Activated CD4-positive, alpha-beta T cell treated with anti-CD3 and anti-CD28 coated beads, Interleukin-2, amount 10 ng/mL, durations not matched to agents 7 days and 5 days (primary cell): ENCODE measurements at places on chromosomes 16 and 17. TPM values are rescaled to one million over a fixed set of nuclear protein-coding genes. Genes with fewer than 3 reads are reported as not detected.
A peak's percentile ranks its signal among the peaks of the same experiment; 100 is the strongest.

DNA sequence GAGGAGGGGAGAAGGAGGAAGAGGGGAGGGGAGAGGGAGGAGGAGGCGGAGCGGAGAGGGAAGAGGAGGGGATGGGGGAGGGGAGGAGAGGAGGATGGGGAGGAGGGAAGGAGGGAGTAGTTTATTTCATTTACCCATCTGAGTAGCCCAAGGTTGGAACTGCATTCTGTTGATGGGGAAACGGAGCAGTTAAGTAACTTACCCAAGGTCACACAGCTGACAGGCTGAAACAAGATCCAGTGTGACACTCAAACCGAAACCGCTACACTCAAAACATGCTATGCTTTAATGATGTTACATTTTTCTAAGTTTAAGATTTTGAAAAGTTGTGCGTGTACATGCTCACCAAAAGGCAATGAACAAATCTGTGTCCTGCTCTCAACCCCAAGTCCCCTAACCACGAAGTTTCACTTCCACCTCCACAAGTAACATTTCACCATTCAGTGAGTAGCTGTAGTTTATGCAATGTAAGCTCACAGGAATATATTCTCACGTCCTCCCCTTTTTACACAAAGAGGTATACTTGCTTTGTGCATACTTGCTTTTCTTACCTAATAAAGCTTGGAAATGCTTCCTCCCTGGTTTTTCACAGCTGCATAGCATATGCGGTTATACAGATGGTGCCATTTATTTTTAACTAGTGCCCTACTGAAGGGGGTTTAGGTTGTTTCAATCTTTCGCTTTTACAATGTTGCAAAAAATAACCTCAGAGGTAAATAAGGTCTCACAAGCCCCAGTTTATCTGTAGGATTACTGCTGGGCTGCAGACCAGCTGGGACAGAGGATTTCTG, 275.3 kb downstream of the PARN start:
- peaks cover 11% of the 10 kb centered on the region for H3K4me1 ChIP-seq
- peak overlapping the region; percentile 36 for H3K27ac ChIP-seq
- peak overlapping the region; percentile 51 for H3K4me3 ChIP-seq
- no peaks in the 10 kb centered on the region for H3K36me3 ChIP-seq

GRCh38 chr17:16977932-16978331, 6.0 kb upstream of the TNFRSF13B start:
- no peak overlapping the region for H3K27ac ChIP-seq
- no peak for DNase-seq
- H3K4me1 ChIP-seq: peaks cover 14% of the 10 kb centered on the region
- H3K4me3 ChIP-seq: no peak overlapping the region
- no peaks in the 10 kb centered on the region for H3K36me3 ChIP-seq

DNA sequence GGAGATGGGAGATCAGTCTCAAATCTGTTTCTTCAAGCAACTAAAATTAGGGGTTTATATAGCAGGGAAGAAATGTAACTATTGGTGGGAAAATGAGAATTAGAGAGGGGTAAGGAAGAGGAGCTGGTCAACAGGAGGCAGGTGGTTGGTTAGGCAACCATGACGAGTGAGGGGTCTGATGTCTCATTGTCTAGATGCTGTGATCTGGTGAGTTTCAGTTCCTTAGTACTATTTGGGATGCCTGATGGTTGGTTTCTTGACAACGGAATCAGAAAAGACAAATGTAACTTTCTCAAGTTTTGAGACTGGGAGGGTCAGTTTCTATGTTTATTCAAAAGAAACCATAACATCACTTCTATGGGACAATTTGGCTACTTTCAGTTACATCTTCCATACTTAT, 415.3 kb upstream of the C16orf82 start:
- no peak overlapping the region for H3K27ac ChIP-seq
- no peak for DNase-seq
- no peaks in the 10 kb centered on the region for H3K4me1 ChIP-seq
- peaks cover 23% of the 10 kb centered on the region for H3K27me3 ChIP-seq
- H3K36me3 ChIP-seq: no peaks in the 10 kb centered on the region

GRCh38 chr16:62977876-62978275, 941.6 kb upstream of the CDH8 start:
- H3K27ac ChIP-seq: no peak overlapping the region
- H3K4me1 ChIP-seq: no peaks in the 10 kb centered on the region
- no peak overlapping the region for H3K4me3 ChIP-seq
- H3K27me3 ChIP-seq: no peaks in the 10 kb centered on the region
- DNase-seq: no peak

DNA sequence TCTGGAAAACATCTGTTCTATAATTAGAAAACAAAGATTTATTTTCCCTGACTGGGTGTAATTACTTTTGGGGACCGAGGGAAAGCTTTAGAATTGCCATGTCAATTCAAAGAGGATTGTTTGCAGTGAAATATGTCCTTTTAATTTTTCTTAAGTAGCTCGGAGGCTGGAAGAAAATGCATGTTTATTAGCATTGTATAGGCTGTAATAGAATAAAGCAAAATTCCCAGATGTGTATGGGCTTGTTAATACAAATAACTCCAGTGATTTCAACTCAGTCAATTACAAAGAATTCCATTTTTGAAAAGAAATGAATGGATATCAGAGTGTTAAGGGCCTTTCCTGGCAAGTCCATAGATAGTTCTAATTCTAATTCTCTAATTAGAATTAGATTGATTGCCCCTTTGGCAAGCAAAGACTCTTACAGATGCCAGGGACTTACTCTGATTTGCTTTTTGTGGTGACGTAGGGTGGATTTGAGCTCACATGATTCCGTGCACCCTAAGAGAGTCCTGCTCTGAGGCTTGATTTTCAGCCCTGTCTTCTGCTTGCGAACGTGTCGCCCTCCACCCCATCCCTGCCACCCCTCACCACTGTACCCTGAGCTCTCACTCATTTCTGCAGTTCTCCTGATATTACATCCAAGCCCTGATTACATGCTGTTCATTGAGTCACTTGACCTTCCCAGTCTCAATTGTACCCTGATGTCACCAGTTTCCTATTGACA, 70.0 kb upstream of the FAM20A start:
- no peaks in the 10 kb centered on the region for H3K4me1 ChIP-seq
- H3K4me3 ChIP-seq: no peak overlapping the region
- no peak overlapping the region for H3K27ac ChIP-seq
- no peaks in the 10 kb centered on the region for H3K36me3 ChIP-seq
- peaks cover 14% of the 10 kb centered on the region for H3K27me3 ChIP-seq

The CCDC154 gene
- total RNA-seq: 2.7 TPM

GRCh38 chr16:72979974-72980373, 68.0 kb downstream of the ZFHX3 start:
- H3K36me3 ChIP-seq: no peaks in the 10 kb centered on the region
- no peaks in the 10 kb centered on the region for H3K4me1 ChIP-seq
- no peak overlapping the region for H3K4me3 ChIP-seq
- H3K27ac ChIP-seq: no peak overlapping the region

GRCh38 chr17:66255112-66255511, 25.9 kb upstream of the APOH start:
- peak overlapping the region; percentile 14 for H3K4me3 ChIP-seq
- no peaks in the 10 kb centered on the region for H3K36me3 ChIP-seq
- peak; percentile 68 for DNase-seq
- no peaks in the 10 kb centered on the region for H3K27me3 ChIP-seq
- peak overlapping the region; percentile 83 for H3K27ac ChIP-seq
- peaks cover 17% of the 10 kb centered on the region for H3K4me1 ChIP-seq

DNA sequence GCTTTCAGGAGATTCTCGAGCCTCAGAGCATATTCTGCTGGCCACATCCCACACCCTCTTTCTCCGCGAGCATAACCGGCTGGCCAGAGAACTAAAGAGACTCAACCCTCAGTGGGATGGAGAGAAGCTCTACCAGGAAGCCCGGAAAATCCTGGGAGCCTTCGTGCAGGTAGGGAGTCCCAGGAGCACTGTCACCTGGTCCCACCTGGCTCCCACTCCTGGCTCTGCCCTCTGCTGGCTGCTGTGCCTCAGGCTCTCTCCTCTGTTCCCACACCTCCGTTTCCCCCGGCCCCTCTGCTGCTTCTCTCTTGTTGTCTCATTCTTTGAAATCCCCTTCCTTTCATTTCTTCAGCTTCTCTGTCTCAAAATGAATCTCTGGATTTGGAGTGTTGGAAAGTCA, 16.4 kb downstream of the LPO start:
- H3K4me3 ChIP-seq: no peak overlapping the region
- no peaks in the 10 kb centered on the region for H3K36me3 ChIP-seq
- peaks cover 53% of the 10 kb centered on the region for H3K27me3 ChIP-seq
- no peak for DNase-seq

GRCh38 chr17:41811549-41812380, at the start of gene P3H4:
TSS of gene P3H4 (minus strand) at chr17:41811949. CDS start at chr17:41811915, 34 bp downstream.
- H3K27ac ChIP-seq: peak within 1 kb of the TSS; percentile 82
- H3K4me3 ChIP-seq: peak within 1 kb of the TSS; percentile 78
- DNase-seq: peak; percentile 73
- H3K27me3 ChIP-seq: peaks cover 18% of the 10 kb centered on the region

DNA sequence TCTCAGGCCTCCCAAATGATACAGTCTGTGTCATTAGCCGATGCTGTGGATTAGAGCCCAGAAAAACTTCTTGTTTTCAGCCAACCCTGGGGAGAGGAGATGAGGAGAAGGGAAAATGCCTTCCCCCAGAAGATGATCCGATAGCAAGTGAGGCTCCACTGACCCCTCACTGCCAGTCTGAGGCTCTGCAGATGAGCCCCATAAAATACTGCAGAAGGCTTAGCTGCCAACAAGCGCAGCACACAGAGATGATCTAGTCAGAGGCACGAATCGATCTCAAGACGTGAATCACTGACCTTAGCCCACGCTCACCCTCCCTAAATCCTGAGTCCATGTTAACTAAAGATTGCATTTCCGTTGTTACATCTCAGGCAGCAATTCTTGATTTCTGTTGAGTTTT, 31.5 kb downstream of the SALL1 start:
- H3K27ac ChIP-seq: no peak overlapping the region
- no peak overlapping the region for H3K4me3 ChIP-seq
- no peaks in the 10 kb centered on the region for H3K36me3 ChIP-seq
- no peak for DNase-seq

DNA sequence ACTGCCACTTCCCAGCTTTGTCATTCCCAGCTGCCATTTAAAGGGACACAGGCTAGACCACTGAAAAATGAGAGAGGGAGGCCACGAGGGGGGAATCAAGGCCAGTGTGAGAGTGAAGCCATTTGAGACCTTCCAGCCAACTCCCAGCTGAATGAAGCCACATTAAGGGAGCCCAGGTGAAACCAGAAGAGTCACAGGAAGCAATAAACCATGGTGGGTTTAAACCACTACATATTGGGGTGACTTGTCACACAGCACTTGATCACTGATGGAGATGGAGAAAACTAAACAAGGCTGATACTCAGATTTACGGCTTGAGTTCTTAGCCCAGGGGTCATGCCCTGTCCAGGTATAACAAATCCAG, 2.8 kb upstream of the NUBP1 start:
- peaks cover 6% of the 10 kb centered on the region for H3K36me3 ChIP-seq
- no peak for DNase-seq
- H3K4me3 ChIP-seq: no peak overlapping the region
- peaks cover 61% of the 10 kb centered on the region for H3K4me1 ChIP-seq
- H3K27ac ChIP-seq: peak overlapping the region; percentile 47

- peaks cover 18% of the 10 kb centered on the region for H3K4me1 ChIP-seq
- H3K27me3 ChIP-seq: no peaks in the 10 kb centered on the region
- peak overlapping the region; percentile 65 for H3K27ac ChIP-seq
- H3K36me3 ChIP-seq: peaks cover 23% of the 10 kb centered on the region
Measured at GRCh38 chr17:46025510-46026165, 26.6 kb downstream of the STH start.

DNA sequence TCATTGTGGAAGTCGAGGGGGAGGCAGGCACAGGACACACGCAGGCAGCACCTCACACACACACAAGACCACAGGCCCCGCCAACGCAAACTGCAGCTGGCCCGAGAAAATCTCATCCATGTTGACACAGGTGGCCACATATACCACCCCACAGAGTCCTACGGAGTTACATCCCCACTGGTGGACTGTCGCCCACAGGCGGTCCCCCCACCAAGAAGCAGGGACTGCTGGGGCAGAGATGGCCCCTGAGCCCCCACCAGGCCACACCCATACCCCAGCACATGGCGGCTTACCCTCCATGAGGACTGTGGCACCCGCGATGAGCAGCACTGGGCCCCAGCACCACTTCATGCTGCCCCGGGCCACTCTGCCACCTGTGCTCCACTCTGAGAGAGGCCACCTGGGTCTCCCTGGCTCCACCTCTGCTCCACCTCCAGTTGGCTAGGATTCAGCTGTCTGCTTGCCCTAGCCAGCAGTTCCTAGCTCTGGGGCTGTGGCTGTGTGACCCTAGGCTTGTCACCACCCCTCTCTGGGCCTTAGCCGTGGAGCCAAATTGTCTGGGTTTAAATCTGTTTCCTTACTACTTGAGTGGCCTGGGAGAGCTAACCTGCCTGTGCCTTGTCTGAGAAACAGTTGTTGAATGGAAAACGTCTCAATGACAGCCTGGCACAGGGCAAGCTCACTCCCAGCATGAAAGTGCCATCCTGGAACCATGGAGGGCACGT, at the start of gene PRSS53:
PRSS53 (minus strand) TSS at position 485 of the 725 bp plus-strand sequence; CDS start at position 351, 134 bp downstream.
- H3K4me1 ChIP-seq: peaks cover 11% of the 10 kb centered on the region
- DNase-seq: no peak
- H3K27ac ChIP-seq: peak within 1 kb of the TSS; percentile 44

The SLC16A6 gene
- total RNA-seq: 6.8 TPM

- no peak for DNase-seq
- peaks cover 37% of the 10 kb centered on the region for H3K27me3 ChIP-seq
- H3K4me1 ChIP-seq: peaks cover 1% of the 10 kb centered on the region
- H3K36me3 ChIP-seq: no peaks in the 10 kb centered on the region
- no peak overlapping the region for H3K27ac ChIP-seq
Measured at GRCh38 chr16:22815863-22816262, 1.9 kb downstream of the HS3ST2 start.

The KLHL10 gene
- not detected for total RNA-seq

The SCGB1C2 gene
- not detected for total RNA-seq

The EIF3CL gene
- total RNA-seq: 84.0 TPM

GRCh38 chr17:77315010-77315409, 174.2 kb downstream of the SEC14L1 start:
- no peak for DNase-seq
- peaks cover 5% of the 10 kb centered on the region for H3K27me3 ChIP-seq
- no peak overlapping the region for H3K4me3 ChIP-seq
- H3K36me3 ChIP-seq: no peaks in the 10 kb centered on the region

GRCh38 chr16:50830698-50831097, 88.8 kb downstream of the CYLD start:
- DNase-seq: no peak
- H3K27me3 ChIP-seq: peaks cover 18% of the 10 kb centered on the region
- H3K27ac ChIP-seq: no peak overlapping the region
- H3K4me1 ChIP-seq: no peaks in the 10 kb centered on the region
- H3K36me3 ChIP-seq: no peaks in the 10 kb centered on the region
